Central memory CD4-positive, alpha-beta T cell (primary cell): ENCODE measurements at places on chromosomes 5 and 9.

- no peak for DNase-seq
Measured at GRCh38 chr5:167763772-167764171, 527.7 kb upstream of the WWC1 start.

DNA sequence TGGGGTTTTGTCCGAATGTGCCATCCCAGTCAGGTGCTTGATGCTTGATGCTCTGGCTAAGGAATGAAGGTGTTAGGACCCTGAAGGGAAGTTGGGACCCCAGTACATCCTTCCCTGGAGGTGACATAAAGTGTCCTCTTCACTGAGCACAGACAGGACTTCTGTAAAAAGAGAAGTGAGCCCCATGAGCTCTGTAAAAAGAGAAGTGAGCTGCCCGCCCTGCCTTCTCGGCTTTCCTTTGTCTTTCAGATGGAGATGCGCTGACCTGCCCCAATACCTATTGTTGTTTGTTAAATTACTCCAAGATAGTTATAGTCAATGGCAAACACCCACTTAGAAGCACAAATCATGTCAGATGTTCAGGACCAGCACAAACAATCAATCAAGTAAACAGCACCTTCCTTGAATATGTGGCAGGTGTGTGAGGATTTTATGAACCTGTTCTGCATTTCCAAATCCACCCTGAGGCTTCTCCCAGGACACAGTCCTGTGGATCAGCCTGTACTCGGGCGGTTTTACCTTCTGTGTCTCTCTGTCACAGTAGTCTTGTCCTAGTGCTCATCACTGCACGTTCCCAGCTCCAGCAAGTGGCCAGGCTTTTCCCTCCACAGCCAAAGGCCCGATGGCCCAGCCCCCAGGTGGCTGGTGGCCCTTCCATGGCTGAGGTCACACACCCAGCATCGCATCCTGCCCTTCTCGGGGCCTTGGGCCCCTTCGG, 191.4 kb downstream of the MTRR start:
- DNase-seq: no peak

GRCh38 chr5:180329138-180329435, 24.0 kb downstream of the GFPT2 start:
- no peak for DNase-seq

DNA sequence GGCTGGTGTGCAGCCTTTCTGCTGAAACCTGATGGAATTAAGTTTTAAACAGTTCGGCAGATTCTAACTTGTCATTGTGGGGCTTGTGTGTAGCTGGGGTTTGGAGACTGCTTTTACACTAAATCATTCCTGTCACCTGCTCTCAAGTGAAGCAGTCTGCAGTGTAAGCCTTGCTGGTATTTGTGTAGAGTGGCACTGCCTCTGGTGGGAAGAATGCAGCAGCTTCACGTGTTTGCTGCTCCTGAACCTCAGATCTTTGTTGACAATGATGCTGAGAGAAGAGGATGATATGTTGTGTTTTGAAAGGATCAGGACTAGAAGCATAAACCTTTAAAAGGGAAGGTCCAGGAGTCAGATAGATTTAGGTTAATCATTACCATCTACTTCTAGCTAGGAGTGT, 88.1 kb downstream of the KDM4C start:
- no peak for DNase-seq

- no peak for DNase-seq
Measured at GRCh38 chr9:85647571-85647970, 94.2 kb downstream of the AGTPBP1 start.

DNA sequence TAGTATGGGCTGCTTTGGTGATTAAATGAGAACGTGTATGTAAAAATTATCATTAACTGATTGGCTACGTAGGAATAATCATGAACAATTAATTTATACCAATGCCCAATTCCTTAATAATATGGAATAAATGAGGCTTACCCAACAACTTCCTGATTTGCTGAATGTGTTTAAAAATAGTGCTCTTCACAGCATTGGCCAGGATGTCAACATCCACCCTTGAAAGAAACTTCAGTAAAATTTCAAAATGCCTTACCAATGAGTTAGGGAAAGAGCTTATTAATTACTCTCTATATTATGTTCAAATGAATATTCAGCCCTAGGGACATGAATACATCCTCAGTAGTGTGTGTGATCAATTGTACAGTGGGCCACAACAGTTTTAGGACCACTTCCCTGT, 401.4 kb downstream of the PSAT1 start:
- no peak for DNase-seq

DNA sequence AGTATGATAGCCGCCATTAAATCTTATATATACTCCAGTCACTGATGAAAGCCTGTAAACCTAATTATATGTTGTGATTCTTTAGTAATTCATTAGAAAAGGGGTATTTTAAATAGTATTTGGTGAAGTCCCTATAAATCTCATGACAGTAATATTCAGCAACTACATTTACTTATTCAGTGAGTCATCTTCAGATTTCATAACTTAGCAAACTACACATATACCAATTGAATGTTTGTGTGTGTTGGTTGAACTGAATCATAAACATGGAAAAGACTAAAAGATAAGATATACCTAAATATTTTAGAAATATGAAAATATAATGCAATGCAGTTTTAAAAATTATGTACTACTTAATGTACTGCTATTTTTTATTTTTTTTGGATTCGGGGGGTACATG, 1050.4 kb downstream of the MAT2B start:
- no peak for DNase-seq

- no peak for DNase-seq
Measured at GRCh38 chr5:123537845-123538244, 25.9 kb downstream of the CSNK1G3 start.

GRCh38 chr5:133121080-133121479, 69.3 kb downstream of the HSPA4 start:
- DNase-seq: no peak

- DNase-seq: no peak
Measured at GRCh38 chr9:90069085-90069484, 464.3 kb downstream of the GADD45G start.

DNA sequence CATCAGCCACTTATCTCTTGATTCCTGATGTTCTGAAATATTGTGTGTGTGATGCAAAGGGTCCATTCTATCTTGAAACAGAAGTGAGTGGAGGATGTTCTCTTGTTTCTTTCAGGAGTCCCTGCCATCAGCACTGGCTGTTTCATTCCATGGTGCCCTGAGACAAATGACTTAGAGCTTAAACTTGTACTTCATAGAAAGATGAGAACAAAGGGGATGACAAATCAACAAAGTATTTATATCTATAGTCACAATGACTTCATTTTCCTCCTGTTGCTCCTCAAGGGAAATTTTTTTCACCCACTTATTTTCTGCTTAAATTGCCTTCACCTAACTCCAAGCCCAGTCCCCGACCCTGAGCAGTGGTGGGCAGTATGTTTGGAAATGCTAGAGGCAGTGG, 171.6 kb downstream of the TARS1 start:
- no peak for DNase-seq

- DNase-seq: no peak
Measured at GRCh38 chr5:179201986-179202385, 141.8 kb downstream of the ZNF354C start.

DNA sequence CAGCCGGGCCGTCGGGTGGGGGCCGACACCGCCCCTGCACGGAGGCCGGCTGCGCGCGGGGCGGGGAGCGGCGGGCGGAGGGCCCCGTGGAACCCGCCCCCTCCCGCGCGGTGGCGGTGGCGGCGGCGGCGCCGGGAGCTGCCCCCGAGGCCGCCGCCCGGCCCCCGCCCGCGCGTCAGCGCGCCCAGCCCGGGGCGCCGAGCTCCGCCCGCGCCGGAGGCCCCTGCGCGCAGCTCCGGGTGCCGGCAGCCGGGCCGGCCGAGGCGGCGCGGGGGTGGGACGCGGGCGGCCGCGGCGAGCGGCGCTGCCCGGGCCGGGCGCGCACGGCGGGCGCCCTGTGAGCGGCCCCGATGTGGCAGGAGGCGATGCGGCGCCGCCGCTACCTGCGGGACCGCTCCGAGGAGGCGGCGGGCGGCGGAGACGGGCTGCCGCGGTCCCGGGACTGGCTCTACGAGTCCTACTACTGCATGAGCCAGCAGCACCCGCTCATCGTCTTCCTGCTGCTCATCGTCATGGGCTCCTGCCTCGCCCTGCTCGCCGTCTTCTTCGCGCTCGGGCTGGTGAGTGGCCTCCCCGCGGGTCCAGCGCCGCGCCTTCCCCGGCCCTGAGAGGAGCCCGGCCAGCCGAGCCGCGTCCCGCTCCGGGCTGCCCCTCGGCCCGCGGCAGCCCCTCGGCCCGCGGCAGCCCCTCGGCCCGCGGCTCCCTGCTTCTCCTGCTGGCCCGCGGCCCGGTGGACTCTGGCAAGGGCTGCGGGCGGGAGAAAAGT, at the start of gene ADCY2:
Gene ADCY2 (plus strand): TSS at position 192 of the 766 bp plus-strand sequence. CDS start 159 bp downstream, at position 351.
- no peak for DNase-seq

GRCh38 chr5:78699552-78700153, 51.1 kb upstream of the LHFPL2 start:
- no peak for DNase-seq
